ENCODE measurements at places on chromosomes 1 and 21. TPM values are rescaled to one million over a fixed set of nuclear protein-coding genes. Genes with fewer than 3 reads are reported as not detected.

FCRL3 gene
- under 0.01 TPM for total RNA-seq

NVL gene
- total RNA-seq = 31.5 TPM

DNA sequence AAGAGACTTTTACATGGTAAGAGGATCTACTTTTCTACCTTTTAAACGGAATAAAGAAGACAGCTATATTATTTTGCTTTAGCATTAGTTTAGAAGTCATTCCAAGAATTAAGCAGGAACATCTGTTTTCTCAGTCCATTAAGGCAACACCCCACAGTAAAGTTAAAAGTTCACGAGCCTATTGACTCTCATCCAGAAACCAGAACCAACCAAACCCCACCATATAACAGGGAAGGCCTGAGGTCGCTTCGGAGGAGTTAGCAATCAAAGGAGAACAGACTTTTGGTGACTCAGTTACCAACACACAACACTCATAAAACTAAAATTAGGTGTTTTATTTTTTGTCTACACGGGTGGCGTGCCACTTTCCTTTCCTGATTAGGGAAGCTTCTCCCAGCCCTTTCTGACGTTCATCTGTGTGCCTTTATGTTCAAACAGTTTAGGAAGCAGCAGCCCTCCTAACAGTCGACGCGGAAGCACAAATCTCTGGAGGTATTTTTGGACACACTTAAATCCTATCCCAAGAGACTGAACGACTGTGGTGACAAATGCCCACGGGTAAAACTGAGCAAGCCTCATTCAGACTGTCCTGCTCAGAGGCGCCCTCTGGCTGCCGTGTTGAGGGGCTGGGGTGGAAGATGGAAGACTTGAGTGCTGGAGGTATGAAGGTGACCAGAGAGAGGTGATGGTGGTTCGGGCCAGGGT is 8.6 kb upstream of the PLA2G2C start:
- H3K4me3 ChIP-seq = no peak overlapping the region
- H3K36me3 ChIP-seq = no peaks in the 10 kb centered on the region
- H3K27me3 ChIP-seq = peaks cover 2% of the 10 kb centered on the region
- peaks cover 10% of the 10 kb centered on the region for H3K4me1 ChIP-seq

GRCh38 chr1:165235777-165236291 is 120.7 kb downstream of the LMX1A start:
- peak overlapping the region; percentile 5 for H3K27ac ChIP-seq
- peaks cover 14% of the 10 kb centered on the region for H3K4me1 ChIP-seq
- DNase-seq = peak; percentile 51
- peaks cover 29% of the 10 kb centered on the region for H3K27me3 ChIP-seq
- H3K36me3 ChIP-seq = no peaks in the 10 kb centered on the region
- H3K4me3 ChIP-seq = peak overlapping the region; percentile 43

Data from spinal cord (tissue), 10 donors.